ENCODE measurements at places on chromosomes 12 and 14. TPM values are rescaled to one million over a fixed set of nuclear protein-coding genes. Genes with fewer than 3 reads are reported as not detected.

Gene NRIP2
- total RNA-seq = 0.83 TPM

DNA sequence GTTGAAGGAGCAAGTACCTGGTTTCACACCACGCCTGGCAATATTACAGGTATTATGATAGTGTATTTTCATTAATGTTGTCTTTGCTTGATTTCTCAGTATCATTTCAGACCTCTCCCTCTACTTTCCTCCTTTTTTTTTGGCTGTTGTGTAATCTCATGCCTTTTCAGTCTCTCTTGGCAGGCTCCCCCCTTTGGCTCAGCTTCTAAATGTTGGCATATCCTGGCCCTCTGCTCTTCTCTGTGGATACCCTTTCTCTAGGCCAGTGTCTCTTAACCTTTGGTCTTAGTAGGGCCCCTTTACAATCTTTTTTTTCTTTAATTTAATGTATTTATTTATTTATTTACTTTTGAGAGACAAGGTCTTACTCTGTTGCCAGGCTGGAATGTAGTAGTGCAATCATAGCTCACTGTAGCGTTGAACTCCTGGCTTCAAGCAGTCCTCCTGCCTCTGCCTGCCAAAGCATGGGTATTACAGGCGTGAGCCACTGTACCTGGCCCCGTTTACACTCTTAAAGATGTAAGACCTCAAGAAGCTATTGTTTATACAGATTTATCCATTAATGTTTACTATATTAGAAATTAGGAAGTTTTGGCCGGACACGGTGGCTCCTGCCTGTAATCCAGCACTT is 12.8 kb downstream of the MTHFD1 start:
- DNase-seq = no peak
- H3K27ac ChIP-seq = no peak overlapping the region
- no peak overlapping the region for H3K4me3 ChIP-seq
- H3K36me3 ChIP-seq = peaks cover 34% of the 10 kb centered on the region
- no peaks in the 10 kb centered on the region for H3K27me3 ChIP-seq

GRCh38 chr12:39931231-39931630 is 174.7 kb downstream of the SLC2A13 start:
- no peaks in the 10 kb centered on the region for H3K36me3 ChIP-seq
- no peak for DNase-seq
- H3K4me1 ChIP-seq = peaks cover 6% of the 10 kb centered on the region
- no peak overlapping the region for H3K27ac ChIP-seq

Gene CCDC38
- total RNA-seq = not detected

DNA sequence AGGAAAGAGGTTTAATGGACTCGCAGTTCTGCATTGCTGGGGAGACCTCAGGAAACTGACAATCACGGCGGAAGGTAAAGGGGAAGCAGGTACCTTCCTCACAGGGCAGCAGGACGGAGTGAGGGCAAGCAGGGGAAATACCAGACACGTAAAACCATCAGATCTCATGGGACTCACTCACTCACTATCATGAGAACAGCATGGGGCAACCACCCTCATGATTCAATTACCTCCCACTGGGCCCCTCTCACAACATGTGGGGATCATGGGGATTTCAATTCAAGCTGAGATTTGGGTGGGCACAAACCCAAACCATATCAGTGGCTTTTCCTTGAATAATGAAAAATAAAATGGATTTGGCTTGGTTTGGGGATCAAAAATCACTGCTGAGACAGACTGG is 380.5 kb downstream of the VRK1 start:
- no peaks in the 10 kb centered on the region for H3K4me1 ChIP-seq
- no peak overlapping the region for H3K4me3 ChIP-seq
- no peak overlapping the region for H3K27ac ChIP-seq
- DNase-seq = peak; percentile 78
- H3K36me3 ChIP-seq = no peaks in the 10 kb centered on the region
- H3K27me3 ChIP-seq = no peaks in the 10 kb centered on the region

GRCh38 chr14:102900631-102901571 is 21.6 kb upstream of the AMN start:
- DNase-seq = no peak
- H3K4me3 ChIP-seq = no peak overlapping the region
- no peak overlapping the region for H3K27ac ChIP-seq
- peaks cover 7% of the 10 kb centered on the region for H3K36me3 ChIP-seq
- no peaks in the 10 kb centered on the region for H3K27me3 ChIP-seq

Gene FAM181A
- not detected for total RNA-seq

- H3K27ac ChIP-seq = peak overlapping the region; percentile 58
- no peaks in the 10 kb centered on the region for H3K27me3 ChIP-seq
- no peak overlapping the region for H3K4me3 ChIP-seq
- no peak for DNase-seq
- H3K4me1 ChIP-seq = peaks cover 6% of the 10 kb centered on the region
Observed at GRCh38 chr12:6114476-6114870, 10.0 kb downstream of the VWF start.

DNA sequence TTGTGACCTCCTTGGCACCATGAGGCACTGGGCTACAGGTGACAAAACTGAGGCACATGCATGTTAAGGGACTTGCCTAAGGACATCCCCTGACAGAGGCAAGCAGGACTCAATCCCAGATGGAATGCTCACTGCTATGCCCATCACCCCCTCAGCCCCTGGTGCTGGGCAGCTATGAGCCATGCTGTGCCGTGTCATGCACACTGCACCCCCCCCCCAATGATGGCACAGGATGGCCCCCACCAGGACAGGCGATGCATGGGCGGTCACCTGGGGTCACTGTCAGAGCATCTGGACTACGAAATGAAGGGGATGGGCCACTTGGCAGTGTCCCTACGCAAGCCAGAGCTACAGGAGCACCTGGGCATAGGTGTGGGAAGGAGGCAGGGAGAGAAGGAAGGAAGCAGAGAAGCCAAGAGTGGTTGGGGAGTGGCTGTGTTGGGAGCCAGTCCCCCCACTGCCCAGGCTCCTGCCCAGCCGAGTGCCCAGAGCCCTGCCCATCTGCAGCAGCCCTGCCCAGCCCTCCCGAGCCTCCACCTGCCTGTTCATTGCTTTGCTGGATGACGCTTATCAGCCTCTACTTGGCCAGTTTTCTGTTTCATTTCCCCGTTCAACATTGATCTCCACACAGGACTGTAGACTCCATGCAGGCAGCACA is 84.9 kb upstream of the DIO3 start:
- no peak overlapping the region for H3K4me3 ChIP-seq
- peak overlapping the region; percentile 70 for H3K27ac ChIP-seq
- no peak for DNase-seq
- H3K27me3 ChIP-seq = no peaks in the 10 kb centered on the region
- H3K36me3 ChIP-seq = no peaks in the 10 kb centered on the region

Gene SERPINA6
- total RNA-seq = not detected

DNA sequence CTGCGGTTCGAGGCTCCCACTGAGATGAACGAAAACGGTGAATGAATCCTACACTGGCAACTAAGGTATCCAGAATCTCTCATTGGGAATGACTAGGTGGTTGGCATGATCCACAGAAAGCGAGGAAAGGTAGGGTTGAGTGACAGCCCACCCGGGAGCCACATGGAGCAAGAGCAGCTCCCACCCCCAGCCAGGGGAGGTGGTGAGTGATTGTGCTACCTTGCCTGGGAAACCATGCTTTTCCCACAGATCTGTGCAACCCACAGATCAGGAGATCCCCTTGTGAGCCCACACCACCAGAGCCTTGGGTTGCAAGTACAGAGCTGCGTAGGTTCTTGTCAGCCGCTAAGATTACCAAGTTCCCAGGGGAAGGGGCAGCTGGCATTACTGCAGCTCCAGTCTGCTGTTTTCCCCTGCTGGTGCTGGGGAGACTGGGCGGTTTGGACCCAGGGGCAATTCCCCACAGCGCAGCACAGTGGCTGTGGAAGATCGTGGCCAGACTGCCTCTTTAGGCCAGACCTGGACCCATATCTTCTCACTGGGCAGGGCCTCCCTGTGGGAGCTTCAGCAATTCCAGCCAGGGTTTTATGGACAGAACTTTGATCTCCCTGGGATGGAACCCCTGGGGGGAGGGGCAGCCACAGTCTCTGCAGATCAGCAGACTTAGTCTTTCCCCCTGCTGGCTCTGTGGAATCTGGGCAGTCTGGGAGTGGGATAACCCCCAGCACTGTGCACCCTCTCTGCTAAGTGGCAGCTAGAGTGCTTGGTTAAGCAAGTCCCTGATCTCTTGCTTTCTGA is 44.6 kb upstream of the PPP4R3A start:
- DNase-seq = no peak
- no peaks in the 10 kb centered on the region for H3K36me3 ChIP-seq
- H3K27ac ChIP-seq = no peak overlapping the region
- H3K4me1 ChIP-seq = no peaks in the 10 kb centered on the region
- H3K27me3 ChIP-seq = peaks cover 14% of the 10 kb centered on the region
- no peak overlapping the region for H3K4me3 ChIP-seq

GRCh38 chr12:25960961-25961360 is 2.5 kb downstream of the RASSF8 start:
- H3K36me3 ChIP-seq = no peaks in the 10 kb centered on the region
- H3K4me3 ChIP-seq = peak overlapping the region; percentile 85
- peak overlapping the region; percentile 95 for H3K27ac ChIP-seq
- H3K4me1 ChIP-seq = peaks cover 58% of the 10 kb centered on the region
- no peaks in the 10 kb centered on the region for H3K27me3 ChIP-seq

DNA sequence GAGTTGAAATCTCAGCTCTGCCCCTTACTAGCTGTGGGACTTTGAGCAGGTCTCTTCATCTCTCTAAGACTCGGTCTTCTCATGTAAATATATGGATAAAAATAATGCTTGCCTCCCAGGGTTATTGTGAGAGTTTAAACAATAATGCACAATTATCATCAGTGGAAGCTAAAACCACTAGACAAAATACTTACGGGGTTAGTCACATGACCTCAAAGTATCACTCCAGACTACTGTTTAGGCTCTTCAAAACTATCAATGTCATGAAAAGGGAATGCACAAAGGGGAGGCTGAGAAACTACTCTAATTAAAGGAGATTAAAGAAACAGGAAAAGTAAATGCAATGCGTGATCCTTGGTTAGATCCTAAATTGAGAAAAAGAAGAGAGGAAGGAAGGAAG is 24.5 kb upstream of the TSPAN11 start:
- no peak overlapping the region for H3K27ac ChIP-seq
- H3K27me3 ChIP-seq = no peaks in the 10 kb centered on the region
- H3K36me3 ChIP-seq = no peaks in the 10 kb centered on the region
- DNase-seq = no peak
- H3K4me3 ChIP-seq = no peak overlapping the region
- H3K4me1 ChIP-seq = no peaks in the 10 kb centered on the region

DNA sequence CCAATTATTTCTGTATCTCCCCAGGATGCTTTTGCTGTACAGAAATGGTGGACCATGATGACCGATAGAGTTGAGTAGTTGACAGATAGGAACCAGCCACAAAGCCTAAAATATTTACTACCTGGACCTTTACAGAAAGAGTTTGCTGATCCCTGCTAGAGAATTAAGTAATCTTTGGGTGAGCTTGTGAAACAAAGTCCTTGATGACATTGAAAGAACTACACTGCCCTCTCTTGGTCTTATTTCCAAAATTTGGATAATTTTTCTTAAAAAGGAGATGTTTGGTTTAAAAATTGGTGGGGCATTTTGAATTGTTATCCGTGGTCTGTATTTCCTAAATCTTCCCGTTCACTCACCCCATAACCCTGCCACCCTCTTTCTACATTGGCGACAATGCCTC is 13.7 kb upstream of the TCTN1 start:
- H3K27me3 ChIP-seq = no peaks in the 10 kb centered on the region
- H3K4me1 ChIP-seq = peaks cover 5% of the 10 kb centered on the region
- no peaks in the 10 kb centered on the region for H3K36me3 ChIP-seq
- no peak for DNase-seq

Gene AMDHD1
- total RNA-seq = 0.17 TPM

- H3K4me1 ChIP-seq = no peaks in the 10 kb centered on the region
- DNase-seq = no peak
Observed at GRCh38 chr12:21413369-21414277, 23.8 kb upstream of the PYROXD1 start.

- DNase-seq = no peak
- no peak overlapping the region for H3K4me3 ChIP-seq
- no peak overlapping the region for H3K27ac ChIP-seq
- H3K4me1 ChIP-seq = peaks cover 11% of the 10 kb centered on the region
- no peaks in the 10 kb centered on the region for H3K27me3 ChIP-seq
- no peaks in the 10 kb centered on the region for H3K36me3 ChIP-seq
Observed at GRCh38 chr12:28966046-28966780, 182.9 kb upstream of the FAR2 start.

Gene SIX4
- total RNA-seq = 3.0 TPM

GRCh38 chr14:77063571-77064171 is 34.4 kb upstream of the CIPC start:
- no peaks in the 10 kb centered on the region for H3K27me3 ChIP-seq
- H3K36me3 ChIP-seq = no peaks in the 10 kb centered on the region
- H3K4me3 ChIP-seq = no peak overlapping the region
- H3K27ac ChIP-seq = no peak overlapping the region
- DNase-seq = no peak

Gene OLR1
- not detected for total RNA-seq

Gene CCDC177
- not detected for total RNA-seq

Measured in esophagus muscularis mucosa (tissue), 4 donors.